ENCODE measurements at places on chromosomes 7 and 10.

- no peak for DNase-seq
Measured at GRCh38 chr10:106424981-106425380, 739.5 kb downstream of the SORCS1 start.

DNA sequence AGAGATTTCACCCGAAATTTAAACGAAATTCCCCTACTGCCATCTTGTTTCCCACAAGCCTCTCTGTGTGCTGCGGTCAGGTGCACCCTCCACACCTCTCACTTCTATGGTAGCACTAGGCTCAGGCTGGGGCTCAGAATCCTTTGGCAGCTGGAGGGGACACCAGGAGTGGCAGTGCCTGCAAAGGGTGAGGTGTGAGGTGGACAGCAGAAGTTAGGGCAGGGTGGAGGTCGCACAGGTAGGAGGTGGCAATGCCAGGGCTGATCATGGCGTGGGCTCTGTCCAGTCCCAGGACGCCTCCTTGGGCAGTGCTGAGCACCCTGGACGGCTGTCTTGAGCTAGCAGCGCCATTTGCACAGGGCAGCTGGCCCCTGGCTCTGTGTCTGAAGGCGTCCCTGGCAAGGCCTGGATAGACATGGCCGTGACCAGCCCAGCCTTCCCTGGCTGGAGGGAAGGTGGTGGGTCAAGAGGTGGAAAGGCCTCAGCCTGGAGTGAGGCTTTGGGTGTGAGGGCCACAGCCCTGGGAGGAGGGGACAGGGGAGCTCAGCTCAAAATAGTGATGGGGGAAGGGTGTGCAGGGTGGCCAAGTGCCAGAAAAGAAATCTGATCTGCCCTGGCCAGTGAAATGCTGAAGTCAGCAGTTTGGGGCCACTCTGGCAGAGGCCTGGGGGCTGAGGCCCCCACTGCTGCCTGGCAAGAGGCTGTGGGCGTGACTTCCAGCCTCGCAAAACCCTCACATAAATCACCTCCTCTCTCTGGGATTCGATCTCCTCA lies 40.0 kb downstream of the ZCCHC24 start:
- no peak for DNase-seq

DNA sequence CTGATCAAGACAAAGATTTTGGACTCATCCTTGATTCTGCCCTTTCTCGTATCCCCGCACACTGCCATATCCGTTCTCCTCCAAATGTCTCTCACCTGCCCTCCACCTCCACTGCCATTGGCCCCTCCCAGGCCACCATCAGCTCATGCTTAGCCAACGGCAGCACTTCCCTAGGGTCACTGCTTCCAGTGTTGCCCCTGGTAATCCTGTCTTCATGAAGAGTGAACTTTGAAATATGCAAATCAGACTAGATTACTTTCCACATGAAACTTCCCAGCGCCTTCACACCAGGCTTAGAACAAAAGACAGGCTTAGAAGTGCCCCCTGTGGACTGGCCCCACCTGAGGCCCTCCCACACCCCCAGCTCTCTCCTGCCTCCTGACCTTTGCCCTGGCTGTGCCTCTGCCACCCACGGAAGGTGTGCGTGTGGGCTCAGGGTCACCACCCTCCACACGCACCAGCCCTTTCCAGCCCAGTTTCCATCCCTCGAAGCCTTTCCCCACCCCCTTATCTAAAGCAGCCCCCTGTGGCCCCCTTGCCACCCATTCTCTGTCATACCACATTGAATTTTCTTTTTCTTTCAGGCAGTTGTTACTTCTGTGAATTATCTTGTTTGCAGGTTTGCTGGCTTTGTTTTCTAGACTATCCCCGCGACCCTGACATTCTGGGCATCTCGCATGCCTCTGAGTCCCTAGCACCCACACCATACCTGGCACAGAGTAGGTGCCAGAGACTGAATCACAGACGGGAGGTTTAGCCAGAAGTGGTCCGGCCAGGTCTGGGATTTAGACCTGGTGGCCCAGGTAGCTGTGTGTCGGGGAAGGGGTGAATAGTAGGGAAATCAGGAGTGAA lies 26.8 kb upstream of the C10orf53 start:
- no peak for DNase-seq

DNA sequence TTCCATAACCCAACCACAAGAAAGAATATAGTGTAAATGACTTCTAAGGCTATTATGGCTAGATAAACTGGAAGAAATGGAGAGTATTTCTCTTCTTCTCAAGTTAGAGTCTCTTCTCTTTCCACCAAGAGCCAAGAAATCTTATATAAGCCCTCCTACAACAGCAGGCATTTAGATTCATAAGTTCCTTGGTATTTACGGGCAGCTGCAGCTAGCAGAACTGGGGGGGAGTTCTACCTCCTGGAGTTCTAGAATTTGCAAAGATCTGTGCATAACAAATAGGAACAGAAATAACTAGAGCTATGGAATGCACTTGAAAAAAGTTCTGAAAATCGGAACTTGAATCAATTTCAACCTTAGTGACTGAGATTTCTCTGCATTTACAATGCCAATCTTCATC lies 715.2 kb upstream of the GRM3 start:
- DNase-seq: no peak

DNA sequence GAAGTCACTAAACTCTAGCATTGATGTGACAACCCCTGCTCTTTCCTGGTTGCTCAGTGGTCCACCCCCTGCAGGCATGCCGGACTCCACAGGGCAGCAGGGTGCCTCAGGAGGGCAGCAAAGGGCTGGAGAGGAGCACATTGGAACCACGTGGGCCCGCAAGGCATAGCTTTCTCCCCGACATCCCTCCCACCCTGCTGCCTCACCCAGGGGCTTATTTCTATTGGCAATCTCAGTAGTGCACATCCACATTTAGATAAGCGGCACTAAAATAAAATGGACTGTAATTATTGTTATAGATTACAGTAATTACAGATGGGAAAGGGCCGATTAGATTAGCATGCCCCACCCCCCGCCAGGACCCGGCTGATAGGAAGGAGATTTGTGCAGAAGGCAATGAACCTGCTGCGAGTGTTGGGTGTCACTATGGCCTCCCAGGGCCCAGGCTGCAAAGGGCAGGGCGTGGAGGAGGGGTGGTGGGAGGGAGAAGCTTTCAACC lies 580.1 kb downstream of the GRID1 start:
- no peak for DNase-seq

- DNase-seq: no peak
Measured at GRCh38 chr7:74039337-74039736, 11.4 kb downstream of the ELN start.

- DNase-seq: no peak
Measured at GRCh38 chr10:11091517-11092102, 73.9 kb downstream of the CELF2 start.

DNA sequence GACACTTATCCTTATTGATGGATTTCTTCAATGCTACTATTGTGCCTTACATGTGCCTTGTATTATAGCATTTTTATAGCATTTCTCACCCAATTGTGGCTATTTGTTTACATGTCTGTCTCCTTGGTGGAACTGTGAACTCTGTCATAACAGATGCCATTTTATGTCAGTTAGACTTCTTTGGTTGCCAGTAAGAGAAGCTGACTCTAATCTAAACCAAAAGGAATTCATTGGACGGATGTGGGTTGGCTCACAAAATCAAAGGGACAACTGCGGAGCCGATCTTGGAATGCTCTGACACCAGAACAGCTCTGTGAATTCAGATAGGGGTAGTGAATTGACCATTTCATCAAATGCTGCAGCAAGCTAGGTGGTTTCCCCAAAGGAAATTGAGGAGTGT lies 15.0 kb downstream of the GARIN1A start:
- peak; percentile 42 for DNase-seq
